ENCODE measurements at places on chromosomes 1 and 21.

DNA sequence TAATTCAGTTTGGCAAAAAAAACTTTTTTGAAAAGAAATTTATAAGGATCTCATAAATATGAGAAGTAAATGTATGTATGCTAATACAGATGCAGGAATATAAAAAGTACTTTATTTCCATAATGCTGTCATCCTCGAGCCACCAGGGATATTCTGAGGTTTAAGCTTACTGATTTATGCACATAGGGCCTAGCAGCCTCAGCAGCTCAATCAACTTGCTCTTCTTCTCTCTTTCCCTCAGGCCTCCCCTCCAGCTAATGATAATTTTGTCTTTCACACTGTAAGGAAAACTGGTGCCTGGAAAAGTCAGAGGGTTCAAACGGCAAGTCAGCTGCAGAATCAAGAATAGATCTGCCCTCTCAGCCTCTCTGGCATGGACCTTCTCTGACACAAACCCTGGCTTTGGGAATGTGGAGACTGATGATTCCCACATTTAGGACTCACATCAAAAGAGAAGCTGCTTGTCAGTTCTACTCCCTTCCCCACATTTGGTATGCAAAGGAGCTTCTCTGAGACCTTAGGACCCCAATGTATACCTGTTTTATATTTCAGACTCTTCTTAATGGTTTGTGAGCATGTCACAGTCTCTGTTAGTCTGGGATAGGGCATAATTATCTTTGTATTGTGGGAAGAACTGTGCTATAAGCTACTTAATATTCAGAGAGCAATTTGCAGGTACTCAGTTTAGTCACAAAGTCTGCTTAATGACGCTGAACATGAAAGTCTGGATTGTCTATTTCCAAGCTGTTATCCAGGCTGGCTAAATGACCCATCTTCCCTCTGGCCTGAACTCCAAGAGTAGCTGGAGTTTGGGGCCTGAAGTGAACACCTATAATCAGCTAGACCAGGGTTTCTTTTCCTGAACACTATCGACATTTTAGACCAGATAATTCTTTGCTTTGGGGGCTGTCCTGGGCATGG is 52.1 kb upstream of the DIPK1A start:
- no peak for DNase-seq

- no peak for DNase-seq
Observed at GRCh38 chr1:225879521-225880221, 2.5 kb downstream of the TMEM63A start.

DNA sequence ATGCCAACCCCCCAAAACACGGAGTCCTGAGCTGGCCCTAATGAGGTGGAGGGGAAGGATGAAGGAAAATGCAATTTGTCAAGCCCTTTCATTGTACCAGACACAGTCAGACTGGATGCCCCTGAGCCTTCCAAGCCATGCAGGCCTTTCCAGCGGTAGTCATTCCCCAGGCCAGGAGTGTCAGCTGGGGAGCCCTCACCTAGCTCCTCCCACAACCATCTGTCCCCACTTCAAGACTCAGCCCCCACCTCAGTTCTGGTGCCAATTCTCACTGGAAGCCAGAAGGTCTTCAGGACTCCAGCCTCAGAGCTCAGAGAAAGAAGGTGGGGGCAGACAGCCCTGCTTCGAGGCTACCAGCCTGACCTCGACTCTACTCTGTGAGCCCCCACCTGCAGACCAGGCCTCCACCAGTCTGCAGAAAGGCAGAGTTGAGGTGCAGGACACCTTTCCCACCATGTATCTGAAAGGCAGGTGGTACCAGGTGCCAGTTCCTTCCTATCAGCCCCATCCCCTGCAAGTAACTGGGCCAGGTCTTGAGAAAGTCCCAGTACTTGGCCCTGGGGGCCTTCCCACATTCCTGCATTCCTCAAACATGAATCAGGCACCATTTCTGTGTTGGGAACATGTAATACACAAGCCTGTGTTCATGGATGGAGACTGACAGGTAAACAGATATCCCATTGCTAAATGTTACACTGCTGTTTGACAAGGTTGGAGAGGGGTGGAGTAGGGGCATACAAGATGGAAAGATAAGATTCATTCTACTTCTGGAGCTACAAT is 180.6 kb upstream of the EDN2 start:
- DNase-seq = no peak

DNA sequence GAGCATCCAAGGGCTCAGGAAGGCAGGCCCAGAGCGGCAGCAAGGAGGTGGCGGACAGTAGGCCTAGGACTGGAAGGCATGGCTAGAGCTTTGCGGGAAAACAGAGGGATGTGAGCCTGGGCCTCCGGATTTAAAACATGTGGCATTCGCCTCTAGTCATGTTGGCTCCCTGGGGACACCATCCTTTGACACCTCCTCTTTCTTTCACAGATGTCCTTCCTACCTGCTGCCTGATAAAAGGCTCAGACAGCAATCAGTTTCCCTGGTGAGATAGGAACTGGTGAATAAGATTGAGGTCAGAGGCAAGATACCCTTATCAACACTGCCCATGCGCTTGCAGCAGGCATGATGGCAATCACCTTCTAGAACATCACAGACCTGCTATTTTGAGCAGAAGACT is 277.6 kb downstream of the SIPA1L2 start:
- DNase-seq = no peak

GRCh38 chr21:36419996-36420395 is 34.8 kb downstream of the CHAF1B start:
- DNase-seq = peak; percentile 18

DNA sequence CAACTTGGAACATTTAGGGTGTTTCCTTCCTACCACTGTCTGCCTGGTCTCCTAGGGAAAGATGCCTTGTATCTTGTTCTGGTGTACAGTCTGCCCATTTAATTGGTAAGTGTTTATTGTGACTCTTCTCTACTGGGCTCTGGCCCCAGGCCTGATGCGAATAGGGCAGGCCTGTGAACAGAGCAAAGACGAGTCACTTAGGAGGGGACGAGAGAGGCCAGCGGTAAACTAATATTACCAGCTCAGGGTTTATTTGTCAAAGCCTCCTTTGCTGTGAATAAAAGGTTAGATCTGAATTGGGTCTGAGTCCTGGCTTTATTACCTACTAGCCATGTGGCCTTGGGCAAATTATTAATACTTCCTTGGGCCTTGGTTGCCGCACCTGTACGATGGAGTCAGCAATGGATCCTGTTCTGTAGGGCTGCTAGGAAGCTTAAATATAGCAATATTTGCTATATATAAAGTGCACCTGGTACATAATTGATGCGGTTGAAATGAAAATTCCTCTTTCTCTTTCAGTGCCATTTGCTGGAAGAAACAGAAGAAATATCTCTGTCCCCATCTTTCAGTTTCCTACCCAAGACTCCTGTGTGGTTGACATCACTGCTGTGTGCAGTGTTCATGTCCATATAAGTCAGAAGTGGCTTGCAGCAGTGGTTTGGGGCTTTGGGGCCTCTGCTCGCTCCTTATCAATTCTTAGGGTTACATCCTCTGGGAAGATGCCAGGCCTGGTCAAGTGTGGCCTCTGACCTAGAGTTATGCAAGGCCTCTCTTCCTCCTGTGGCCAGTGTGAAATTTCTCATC is 32.4 kb downstream of the MAPKAPK2 start:
- no peak for DNase-seq

- DNase-seq = no peak
Observed at GRCh38 chr21:28636752-28637691, 355.7 kb downstream of the LTN1 start.

GRCh38 chr1:185155600-185156287 is 1.0 kb downstream of the TRMT1L start:
- DNase-seq = no peak

GRCh38 chr1:46492871-46493270 is 3.2 kb downstream of the DMBX1 start:
- no peak for DNase-seq

DNA sequence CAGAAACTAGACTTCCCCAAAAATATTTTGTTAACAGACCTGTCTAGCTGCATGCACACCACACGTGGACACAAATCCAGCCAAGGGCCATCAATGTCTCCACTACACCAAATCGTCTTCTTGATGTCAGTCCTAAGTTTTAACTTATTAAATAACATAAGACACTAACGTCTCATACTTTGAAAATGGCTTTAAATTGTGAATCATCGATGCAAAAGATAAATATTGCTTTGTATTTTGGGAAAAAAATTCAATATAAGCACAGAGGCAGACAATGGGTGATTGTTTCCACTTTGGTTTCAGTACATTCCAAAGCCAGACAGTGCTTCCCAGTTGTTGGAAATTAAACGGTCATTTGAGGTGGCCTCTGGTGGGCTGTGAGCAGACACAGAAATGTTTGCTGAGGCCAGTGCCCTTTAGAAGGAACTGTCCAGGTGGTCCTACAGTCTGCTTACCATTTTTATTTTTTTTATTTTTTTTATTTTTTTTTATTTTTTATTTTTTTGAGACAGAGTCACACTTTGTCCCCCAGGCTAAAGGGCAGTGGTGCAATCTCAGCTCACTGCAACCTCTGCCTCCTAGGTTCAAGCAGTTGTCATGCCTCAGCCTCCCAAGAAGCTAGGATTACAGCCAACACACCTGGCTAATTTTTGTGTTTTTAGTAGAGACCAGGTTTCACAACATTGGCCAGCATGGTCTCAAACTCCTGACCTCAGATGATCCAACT is 1.8 kb upstream of the KIAA2013 start:
- DNase-seq = no peak

DNA sequence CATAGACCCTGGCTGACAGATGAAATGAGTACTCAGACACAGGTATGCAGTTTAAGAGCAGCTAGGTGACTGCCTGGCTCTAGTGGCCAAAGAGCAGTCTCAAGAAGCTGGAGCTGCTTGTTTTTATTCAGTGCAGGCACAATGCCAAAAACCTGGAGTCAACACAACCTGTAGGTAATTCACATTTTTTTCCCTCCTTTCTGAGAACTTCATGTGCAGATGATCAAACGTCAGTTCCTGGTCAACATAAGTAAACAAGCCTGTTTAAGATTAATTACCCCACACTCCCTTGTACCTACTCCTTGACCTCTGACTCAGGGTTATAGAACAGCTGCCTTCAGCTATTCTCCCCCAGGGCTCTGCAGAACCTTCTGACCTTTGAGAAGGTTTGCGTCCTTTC is 17.3 kb upstream of the ACADM start:
- no peak for DNase-seq

GRCh38 chr21:15022608-15023261 is 42.1 kb downstream of the NRIP1 start:
- DNase-seq = no peak

- no peak for DNase-seq
Observed at GRCh38 chr1:180901076-180901990, 11.4 kb upstream of the KIAA1614 start.

DNA sequence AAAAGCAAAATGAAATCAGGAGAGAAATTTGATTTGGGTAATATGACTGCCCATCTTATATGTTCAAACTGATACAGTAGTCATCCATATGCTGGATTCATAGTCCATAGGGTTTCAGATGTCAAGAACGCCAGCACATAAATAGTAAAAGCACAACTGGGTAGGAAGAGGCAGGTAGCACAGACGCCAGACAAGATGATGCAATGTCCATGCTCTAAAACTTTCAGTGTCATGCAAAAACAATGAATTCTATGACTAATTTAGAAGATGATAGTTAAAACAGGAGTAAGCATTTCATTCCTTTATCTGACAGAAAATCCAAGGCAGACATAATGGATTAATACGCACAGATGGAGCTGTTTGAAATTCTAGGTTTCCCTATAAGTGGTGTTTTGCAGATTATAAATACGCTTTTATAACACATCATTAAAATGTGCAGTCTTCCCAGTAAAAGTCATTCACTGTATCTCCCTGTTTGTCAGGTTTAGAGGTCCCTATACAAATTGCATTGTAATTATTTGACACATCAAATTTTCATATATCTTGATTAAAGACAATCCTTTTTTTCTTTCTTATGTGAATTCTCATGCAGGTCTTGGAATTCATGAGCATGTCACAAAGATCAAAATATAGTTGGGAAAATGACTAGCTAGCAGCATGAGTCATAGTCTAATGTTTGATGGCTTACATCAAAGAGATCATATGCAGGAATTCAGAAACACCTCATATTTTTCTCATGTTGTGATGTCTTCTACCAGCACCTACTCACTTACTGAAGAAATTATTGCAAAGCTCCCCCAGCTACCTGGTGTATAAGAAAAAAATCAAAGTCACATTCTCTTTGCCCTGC is 139.9 kb downstream of the DSCAM start:
- no peak for DNase-seq

DNA sequence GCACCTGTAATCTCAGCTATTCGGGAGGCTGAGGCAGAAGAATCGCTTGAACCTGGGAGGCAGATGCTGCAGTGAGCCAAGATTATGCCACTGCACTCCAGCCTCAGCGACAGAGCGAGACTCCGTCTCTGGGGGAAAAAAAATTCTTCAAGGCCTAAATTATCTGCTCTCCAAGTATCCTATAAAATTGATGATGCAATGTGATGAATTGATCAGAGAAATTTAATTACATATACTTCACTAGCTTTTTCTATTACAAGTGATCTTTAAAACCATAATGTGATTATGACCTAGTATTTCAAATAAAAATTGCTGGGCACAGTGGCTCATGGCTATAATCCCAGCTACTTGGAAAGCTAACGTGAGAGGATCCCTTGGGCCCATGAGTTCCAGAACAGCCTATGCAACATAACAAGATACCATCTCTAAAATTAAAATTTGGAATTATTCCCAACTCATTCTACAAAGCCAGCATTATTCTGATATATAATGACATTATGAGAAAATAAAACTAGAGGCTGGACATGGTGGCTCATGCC is 43.7 kb downstream of the ARID4B start:
- DNase-seq = no peak

DNA sequence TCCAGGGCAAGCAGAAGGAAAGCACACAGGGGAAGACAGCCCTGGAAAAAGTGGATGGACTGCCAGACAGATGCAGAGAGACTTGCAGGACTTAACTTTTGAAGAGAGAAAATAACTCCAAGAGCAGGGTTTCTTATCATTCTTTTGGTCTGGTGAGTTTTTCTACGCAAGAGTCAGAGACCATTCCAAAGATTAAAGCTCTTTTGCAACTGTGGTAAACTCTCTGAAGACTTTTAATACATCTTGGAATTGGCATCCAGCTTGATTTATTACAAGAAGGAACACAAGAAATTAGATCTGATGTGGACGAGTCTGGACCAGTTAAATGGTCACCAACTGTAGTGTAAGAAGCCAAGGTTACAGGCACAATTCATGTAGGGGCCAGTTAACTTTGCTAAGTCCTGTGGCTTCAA is 153.4 kb downstream of the SIPA1L2 start:
- DNase-seq = no peak

DNA sequence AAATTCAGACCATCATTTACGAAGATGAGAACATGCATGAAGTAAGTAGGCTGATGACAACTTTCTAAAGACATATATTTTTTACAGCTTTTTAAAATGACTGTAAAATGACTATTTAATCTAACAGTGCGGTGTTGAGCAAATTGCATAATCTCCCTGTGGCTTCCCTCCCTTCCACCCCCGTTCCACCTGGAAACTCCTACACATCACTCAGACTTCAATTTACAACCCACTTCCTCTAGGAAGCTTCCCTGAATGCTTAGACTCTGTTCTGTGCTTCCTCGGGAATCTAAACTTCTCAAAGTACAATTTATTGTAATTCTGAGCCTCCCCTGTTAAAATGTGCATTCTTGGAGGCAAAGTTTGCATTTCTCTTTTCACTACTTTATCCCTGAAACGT is 354.9 kb downstream of the DPYD start:
- no peak for DNase-seq

Measured in activated CD8-positive, alpha-beta memory T cell treated with anti-CD3 and anti-CD28 coated beads for 1 hour (primary cell).